ENCODE measurements at places on chromosomes 7 and 10.

GRCh38 chr10:46229144-46229563, 57.6 kb upstream of the ANTXRL start:
- DNase-seq = no peak

- DNase-seq = no peak
Observed at GRCh38 chr7:506921-507622, 12.6 kb downstream of the PDGFA start.

DNA sequence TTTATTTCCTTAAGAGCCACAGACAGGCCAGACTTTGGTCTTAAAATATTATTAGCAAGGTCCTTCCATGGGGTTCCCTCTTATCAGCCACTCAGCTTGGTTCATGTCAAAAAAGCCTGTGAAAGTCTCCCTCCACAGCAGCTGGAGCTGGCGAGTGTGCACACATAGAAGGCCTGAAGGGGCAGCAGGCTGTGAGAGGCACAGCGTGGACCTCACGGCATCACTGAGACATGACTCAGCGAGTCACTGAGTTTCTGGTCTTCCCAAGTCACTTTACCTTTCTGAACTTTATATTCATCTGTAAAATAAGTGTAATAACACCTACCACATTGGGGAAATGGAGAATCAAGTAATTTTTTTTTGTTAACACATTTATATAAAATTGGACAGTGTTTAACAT, 8.7 kb downstream of the TAF3 start:
- no peak for DNase-seq

- DNase-seq = no peak
Observed at GRCh38 chr7:78038465-78039080, 240.0 kb downstream of the PHTF2 start.

Measured in activated CD4-positive, alpha-beta T cell treated with anti-CD3 and anti-CD28 coated beads for 1 hour (primary cell).